ENCODE measurements at places on chromosomes 5 and 9.

- no peak for DNase-seq
Measured at GRCh38 chr5:1719860-1720259, 79.8 kb downstream of the MRPL36 start.

GRCh38 chr9:92507005-92507404 is 24.7 kb upstream of the ASPN start:
- DNase-seq = no peak

- DNase-seq = no peak
Measured at GRCh38 chr9:107940616-107941595, 451.3 kb upstream of the KLF4 start.

DNA sequence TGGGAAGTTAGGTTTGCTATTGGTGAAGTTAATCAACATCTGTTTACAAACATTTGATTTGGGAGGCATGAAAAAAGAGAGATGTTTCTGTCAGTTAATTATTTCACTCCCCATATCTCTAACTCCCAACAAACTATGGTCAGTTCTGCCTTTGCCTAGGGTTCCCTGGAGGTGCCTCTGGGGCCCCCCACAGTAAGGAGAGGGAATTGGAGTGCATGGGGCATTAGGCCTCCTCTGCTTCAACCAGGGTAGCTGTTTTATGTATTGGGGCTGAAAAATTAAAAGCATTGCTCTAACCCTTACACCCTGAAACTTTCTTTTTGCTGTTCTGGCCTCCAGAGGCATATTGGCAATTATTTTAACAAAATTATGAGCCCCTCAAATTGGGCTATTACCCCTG is 32.3 kb downstream of the RUSC2 start:
- no peak for DNase-seq

- DNase-seq = peak; percentile 54
Measured at GRCh38 chr5:128825826-128826225, 139.5 kb upstream of the SLC27A6 start.

DNA sequence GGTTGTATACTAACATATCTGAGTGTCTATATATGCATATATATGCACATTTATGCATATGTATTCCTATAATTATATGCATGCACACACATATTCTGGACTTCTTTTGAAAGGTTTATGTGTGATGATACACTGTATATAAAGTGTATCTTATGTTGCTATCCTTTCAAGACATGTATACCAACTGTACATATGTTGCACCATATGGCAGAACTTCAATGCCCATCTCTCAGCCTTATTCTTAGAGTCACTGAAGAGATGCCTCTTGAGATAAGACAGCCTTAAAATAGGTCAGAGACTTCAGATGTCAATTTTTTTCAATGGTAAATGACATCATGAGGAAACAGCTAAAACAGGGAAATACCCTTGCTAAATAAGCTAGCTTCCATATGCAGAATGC is 461.4 kb downstream of the SPATA31D1 start:
- no peak for DNase-seq
